Thyroid gland (tissue), 4 donors: ENCODE measurements at places on chromosomes 3 and 15. TPM values are rescaled to one million over a fixed set of nuclear protein-coding genes. Genes with fewer than 3 reads are reported as not detected.
A peak's percentile ranks its signal among the peaks of the same experiment; 100 is the strongest.

CPLX3 gene
- not detected for total RNA-seq

INKA1 gene
- total RNA-seq: 5.0 TPM

EOMES gene
- total RNA-seq: 0.40 TPM

ST8SIA2 gene
- total RNA-seq: not detected

CHRM5 gene
- total RNA-seq: not detected

LRIG1 gene
- total RNA-seq: 69.7 TPM

GAP43 gene
- not detected for total RNA-seq

ITIH3 gene
- 0.89 TPM for total RNA-seq

KATNBL1 gene
- total RNA-seq: 49.4 TPM

SLC12A1 gene
- not detected for total RNA-seq

IGSF11 gene
- total RNA-seq: 0.56 TPM

GABRR3 gene
- total RNA-seq: not detected

GPR149 gene
- total RNA-seq: not detected

ROBO2 gene
- 0.56 TPM for total RNA-seq

STAC gene
- not detected for total RNA-seq

MESP2 gene
- not detected for total RNA-seq

GRCh38 chr15:59154243-59154642 is 49.3 kb downstream of the CCNB2 start:
- peak; percentile 45 for DNase-seq

- no peak for DNase-seq
These were observed 53.3 kb downstream of the EBLN2 start for GRCh38 chr3:73114711-73115110.

GRCh38 chr3:193777524-193777923 is 184.5 kb downstream of the OPA1 start:
- no peak for DNase-seq

DNA sequence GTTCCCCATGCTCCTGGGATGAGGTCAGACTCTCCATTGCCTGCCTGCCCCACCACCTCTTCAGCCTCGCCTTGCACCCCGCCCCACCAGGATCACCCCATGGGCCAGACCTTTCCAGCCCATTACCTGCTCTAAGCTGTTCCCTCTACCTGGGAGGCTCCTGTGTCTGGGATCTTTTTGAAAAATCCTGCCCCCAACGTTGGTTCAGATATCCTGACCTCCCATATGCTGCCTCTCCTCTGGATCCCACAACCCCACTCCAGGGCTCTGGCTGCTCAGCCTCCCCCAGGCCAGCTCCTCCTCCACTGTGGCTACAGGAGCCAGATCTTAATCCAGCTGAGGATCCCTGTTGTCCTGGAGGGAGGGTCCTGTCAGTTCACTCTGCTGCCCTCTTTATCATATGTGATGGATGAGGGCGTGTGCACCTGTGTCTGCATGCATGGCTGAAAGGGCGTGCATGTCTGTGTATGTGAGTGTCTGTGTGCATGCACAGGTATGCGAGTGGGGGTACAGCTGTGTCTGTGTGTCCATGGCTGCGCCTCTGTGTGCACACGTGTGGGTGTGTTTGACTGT is 21.7 kb upstream of the ALAS1 start:
- no peak for DNase-seq

- DNase-seq: no peak
These were observed 1084.1 kb downstream of the FHIT start for GRCh38 chr3:60167186-60167585.

GRCh38 chr3:161266731-161267150 is 45.6 kb downstream of the NMD3 start:
- DNase-seq: no peak

- no peak for DNase-seq
These were observed 44.4 kb upstream of the ABI3BP start for GRCh38 chr3:101037613-101038012.

- peak; percentile 32 for DNase-seq
These were observed 115.9 kb upstream of the ST8SIA2 start for GRCh38 chr15:92277776-92278175.

GRCh38 chr3:127747751-127748521 is 74.4 kb downstream of the MGLL start:
- peak; percentile 26 for DNase-seq

DNA sequence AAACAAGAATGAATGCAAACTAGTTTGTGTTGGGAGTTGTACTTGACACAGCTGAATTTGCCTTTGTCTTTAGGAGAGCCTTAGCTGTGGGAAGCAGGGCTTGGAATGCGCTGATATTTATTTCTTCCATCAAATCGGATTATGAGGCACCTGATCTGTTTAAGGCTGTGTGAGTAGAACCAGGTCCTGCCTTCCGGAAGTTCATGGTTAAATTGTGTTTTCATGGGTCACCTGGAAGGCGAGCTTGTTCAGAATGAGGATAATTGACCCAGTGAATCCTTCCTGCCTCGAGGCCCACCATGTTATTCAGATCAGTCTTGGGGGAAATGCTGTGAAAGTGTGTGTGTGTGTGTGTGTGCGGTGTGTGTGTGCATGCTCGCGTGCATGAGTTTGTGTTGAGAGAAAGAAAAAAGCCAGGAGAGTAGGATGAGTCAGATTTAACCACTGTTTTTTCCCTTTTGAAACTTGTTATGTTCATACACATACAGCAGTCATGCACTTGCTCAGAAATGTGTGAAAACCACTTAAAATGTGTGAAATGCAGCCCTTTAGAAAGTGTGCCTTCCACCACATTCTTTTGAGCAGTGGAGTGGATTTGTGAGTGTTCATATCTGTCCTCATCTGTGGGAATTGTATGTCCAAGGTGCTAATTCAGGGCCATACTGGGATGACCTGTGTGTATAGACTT is 36.7 kb downstream of the SMAD3 start:
- no peak for DNase-seq

- DNase-seq: no peak
These were observed 134.8 kb downstream of the MFSD1 start for GRCh38 chr3:158936530-158937113.

DNA sequence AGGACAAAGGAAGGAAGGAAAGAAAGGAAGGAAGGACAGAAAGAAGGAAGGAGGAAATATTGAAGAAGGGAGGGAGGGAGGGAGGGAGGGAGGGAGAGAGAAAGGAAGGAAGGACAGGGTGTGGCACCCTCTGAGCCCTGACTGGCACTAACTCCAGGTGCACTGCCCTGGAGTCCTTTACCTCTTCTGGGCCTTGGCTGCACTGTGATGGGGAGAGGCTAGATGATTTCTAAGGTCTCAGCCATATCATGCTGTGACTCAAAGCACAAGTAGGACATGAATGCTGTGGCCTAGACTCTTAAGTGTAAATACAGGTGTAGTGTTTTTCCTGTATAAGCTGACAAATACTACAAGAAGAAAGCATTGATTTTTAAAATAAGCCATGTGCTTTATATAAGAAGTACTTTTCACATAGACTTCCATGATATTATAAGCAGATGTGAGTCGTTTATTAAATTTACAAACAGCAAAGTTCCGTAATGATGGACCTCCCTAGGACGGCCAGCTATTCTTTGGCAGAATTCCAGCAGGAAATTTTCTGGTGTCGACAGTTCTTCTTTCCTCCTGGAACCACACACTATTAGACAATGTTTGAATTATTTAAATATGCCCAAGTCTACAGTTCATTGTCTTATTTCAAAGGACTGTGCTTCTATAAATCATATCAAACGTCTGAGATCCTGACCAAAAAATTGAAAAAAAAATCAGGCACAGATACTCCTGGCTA is 213.8 kb upstream of the C2CD4B start:
- no peak for DNase-seq

DNA sequence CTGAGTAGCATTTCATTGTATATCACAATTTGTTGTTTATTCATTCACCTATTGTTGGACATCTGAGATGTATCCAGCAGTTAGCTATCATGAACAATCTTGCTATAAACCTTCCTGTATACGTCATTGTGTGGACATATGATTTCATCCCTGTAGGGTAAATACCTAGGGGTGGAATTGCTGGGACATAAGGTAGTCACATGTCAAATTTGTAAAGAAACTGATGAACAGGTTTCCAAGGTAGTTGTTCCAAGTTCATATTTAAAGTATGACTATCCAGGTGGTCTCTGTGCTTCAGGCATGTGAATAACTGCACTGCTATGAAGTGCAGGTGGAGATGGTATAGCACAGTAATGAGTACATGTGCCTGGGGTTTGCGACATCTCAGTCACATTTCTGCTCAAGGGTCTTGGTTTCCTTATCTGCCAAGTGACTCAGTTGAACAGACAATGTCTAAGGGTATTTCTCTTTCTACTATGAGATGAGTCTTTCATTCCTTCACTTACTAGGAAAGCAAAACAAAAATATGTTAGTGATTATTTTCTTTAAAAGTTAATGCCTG is 229.0 kb upstream of the HES1 start:
- DNase-seq: no peak

DNA sequence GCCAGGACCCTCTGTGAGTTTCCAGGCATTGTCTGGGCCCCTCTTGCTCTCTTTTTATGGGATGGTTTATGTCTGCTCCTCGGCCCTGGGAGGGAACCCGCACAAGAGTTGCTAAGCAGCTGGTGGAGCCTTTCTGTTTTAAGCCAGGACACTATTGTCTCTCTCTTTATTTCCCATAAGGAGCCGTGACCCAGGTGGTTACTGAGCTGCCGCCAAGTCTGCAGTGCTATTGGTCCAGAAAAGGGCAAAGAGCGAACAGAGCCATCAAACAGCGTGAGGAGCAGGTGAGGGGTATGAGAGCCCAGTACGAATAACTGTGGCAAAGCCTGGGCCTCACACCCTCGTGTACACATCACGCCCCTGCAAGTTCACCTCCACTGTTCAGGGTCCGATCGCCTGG is 280.2 kb downstream of the SHQ1 start:
- no peak for DNase-seq

- DNase-seq: no peak
These were observed 60.9 kb downstream of the HES1 start for GRCh38 chr3:194196876-194197275.

- no peak for DNase-seq
These were observed 22.9 kb downstream of the DAG1 start for GRCh38 chr3:49492969-49493368.

- no peak for DNase-seq
These were observed 81.7 kb downstream of the PRICKLE2 start for GRCh38 chr3:64143409-64144130.

GRCh38 chr15:96232335-96232734 is 98.2 kb upstream of the NR2F2 start:
- DNase-seq: no peak

DNA sequence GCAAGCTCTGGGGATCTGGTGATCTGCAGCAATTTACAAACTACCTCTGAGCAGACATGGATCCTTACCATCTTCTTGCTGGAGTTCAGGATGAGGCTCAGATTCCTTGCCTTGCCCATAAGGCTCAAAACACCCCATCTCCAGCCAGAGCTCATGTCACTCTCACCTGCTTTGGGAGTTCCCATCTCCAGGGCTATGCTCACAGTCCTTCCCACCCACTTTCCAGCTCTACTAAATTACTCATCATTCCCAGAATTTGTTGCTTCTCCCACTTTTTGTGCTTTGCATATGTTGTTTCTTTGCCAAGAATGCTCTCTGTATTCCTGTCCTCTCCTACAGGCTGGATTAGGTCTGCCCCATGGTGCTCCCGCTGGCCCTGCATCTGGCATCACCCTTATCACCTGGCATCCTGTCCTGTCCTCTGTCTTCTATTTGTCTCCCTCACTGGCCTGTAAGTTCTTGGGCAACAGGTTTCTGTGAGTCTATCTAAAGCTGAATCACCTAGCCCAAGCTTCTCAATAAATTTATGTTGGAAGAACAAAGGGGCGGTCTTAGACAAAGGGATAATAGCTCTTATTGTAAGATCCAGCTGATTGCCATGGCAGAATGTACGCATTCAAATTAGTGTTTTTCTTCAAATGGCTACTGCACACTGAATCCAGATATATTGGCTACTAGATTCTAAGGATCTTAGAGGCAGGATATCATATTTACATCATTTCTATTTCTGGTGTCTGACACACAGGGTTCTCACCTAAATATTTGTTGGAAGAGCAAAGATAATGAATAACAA is 179.2 kb downstream of the CLSTN2 start:
- no peak for DNase-seq

- no peak for DNase-seq
These were observed 123.2 kb downstream of the PDCD6IP start for GRCh38 chr3:33921608-33922007.

- no peak for DNase-seq
These were observed 299.9 kb upstream of the ADAMTS9 start for GRCh38 chr3:64987726-64988125.

DNA sequence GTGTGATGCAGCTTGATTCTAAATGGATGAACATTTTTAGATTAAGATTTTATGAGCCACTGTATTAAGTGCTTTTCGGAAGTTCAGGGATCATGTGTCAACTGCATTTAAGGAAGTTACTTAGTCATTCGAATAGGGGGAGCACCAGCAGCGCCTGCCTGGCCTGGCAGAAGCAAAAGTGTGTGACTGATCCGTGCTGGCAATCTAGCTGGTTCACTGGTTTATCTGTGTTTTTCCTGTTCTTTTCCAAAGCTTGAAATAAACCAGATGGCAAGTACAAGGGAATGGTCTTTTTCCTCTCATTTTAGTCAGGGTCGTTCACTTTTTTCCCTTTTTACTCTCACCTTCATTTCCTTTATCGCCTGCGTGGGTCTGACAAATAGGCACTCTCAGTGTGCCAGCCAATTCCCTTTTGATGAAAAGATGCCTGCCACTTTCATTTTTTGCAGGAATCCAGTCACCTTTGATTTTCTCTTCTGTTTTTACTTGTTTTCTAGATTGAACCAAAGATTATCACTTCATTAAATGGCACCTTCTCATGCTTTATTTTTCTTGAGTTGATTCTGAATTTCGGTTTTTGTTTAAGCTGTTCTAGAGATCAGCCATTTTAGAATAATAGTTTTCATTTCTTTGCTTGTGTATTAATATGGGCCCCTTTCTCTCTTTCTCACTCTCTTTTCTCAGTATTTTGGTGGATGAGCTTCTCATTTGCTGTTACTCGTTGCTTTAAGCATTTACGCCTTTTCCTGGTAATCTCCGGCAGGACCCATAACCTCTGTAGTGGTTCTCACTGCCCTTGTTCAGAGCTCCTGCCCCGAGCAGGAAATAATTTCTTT is 2.8 kb downstream of the ABHD2 start:
- peak; percentile 22 for DNase-seq

- DNase-seq: no peak
These were observed 248.2 kb upstream of the GPR149 start for GRCh38 chr3:154678041-154678654.

DNA sequence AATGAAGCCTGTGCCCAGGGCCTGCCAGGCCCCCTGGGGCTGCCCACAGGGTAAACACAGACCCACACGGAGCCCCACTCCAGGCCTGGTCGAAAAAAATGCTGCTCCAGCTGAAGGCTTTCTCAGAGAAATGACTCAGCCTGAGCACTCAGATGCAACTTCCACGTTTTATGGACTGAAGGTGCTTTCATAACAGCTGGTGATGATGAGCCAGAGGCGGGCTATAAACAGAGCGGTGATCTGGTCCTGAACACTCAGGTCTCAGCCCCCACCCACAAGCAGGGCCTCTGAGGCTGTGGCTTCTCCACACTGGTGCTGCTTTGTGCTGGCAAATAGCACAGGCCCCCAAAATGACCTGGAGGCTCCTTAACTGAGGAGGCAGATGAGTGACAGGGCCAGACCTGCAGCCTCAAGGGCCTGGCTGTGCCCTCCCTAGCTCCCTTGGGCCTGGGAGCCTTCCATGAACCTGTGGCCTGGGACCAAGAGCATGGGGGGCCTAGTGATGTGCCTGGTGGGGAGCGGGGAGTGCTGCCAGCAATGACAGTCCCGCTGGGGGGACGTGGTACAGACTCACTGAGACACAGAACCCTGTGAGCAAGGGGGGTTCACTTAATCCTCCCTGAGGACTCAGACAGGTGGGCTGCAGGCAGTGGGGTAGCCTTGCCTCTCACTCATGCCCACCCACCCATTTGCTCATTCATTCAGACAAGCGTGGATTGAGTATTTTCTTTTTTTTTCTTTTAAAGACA is 23.0 kb upstream of the FURIN start:
- peak; percentile 60 for DNase-seq
